ENCODE measurements at places on chromosomes 16 and 17.

DNA sequence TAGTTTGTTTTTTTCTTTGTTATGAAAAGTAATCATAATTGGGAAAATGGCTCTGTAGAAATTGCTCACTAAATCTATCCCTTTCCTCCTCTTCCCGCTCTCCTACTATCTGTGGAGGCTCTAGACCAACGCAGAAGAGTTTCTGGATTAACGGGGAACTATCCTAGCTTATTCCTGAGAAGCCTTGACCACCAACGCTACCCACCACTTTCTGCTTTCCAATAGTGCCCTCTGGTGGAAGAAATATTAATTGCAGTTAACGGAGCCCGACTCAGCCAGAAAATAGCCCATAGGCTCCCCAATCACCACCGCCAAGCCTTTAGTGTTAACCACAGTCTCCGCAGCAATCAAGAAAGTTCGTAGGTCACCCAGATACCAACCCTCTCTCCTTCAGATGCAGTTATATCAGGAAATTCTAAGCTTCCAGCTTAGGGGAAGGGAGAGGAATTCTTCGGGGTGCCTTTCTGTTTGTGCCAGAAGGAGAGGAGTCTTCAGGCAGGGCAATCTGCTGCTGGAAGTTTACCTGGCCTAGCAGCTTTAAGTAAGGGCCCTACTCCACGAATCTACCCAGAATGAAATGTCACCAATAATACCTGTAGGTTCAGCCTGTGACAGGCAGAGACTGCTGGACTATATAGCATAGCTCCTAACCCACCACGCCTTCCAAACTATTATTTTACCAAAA lies 23.0 kb upstream of the NSRP1 start:
- no peak for DNase-seq

- no peak for DNase-seq
Observed at GRCh38 chr17:17258011-17258410, 21.0 kb upstream of the FLCN start.

GRCh38 chr17:42055496-42055895 lies 5.1 kb upstream of the C17orf113 start:
- DNase-seq = no peak

GRCh38 chr17:64032081-64032480 lies 11.6 kb upstream of the ICAM2 start:
- no peak for DNase-seq

- DNase-seq = no peak
Observed at GRCh38 chr17:77438241-77439188, 297.7 kb downstream of the SEC14L1 start.

DNA sequence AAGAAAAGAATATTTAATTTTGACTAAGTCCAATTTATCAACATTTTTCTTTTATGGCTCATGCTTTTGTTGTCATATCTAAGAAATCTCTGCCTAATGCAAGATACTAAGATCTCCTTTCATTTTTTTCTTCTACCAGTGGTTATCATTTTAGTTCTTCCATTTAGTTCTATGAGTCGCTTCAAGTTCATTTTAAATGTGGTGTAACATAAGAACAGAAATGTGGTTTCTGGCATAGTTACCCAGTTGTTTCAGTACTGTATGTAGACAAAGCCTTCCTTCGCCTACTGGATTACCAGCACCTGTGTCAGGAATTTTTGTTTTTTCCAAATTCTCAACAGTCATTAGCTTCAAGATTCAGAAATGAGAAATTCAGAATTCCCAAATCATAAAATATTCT lies 175.7 kb downstream of the PARN start:
- no peak for DNase-seq

GRCh38 chr17:62805234-62805633 lies 2.9 kb downstream of the MARCHF10 start:
- DNase-seq = no peak

DNA sequence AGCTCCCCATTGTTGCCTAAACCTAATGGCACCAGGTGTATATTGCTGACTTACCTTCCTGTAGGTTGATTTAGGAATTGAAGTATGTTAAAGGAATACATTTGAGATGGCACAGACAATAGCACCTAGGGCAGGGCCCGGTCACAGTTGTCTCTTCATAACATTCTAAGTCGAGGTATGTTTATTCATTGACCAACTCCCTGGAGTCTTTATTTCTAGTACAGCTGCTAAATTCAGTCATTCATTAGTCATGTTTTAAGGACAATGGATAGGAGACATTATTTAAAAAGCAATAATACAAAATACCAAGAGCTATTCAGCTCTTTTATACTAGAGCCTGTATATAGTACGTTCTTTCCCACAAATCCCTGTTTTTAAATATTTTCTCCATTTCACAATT lies 369.5 kb upstream of the HSBP1 start:
- no peak for DNase-seq

DNA sequence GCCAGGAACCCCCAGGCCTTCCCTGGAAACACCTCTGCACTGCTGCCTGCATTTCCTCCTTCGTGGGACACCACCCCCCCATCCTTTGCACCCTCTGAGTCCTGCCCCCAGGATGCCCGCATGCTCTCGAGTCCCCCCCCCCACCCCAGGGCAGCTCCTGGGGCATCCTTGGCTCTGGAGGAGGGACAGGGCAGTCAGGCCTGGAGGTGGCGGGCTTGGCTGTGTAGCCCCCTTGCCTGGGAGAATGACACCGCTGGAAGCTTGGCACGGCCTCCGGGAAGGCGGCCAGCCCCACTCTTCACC lies 98.9 kb upstream of the GSE1 start:
- DNase-seq = peak; percentile 29

DNA sequence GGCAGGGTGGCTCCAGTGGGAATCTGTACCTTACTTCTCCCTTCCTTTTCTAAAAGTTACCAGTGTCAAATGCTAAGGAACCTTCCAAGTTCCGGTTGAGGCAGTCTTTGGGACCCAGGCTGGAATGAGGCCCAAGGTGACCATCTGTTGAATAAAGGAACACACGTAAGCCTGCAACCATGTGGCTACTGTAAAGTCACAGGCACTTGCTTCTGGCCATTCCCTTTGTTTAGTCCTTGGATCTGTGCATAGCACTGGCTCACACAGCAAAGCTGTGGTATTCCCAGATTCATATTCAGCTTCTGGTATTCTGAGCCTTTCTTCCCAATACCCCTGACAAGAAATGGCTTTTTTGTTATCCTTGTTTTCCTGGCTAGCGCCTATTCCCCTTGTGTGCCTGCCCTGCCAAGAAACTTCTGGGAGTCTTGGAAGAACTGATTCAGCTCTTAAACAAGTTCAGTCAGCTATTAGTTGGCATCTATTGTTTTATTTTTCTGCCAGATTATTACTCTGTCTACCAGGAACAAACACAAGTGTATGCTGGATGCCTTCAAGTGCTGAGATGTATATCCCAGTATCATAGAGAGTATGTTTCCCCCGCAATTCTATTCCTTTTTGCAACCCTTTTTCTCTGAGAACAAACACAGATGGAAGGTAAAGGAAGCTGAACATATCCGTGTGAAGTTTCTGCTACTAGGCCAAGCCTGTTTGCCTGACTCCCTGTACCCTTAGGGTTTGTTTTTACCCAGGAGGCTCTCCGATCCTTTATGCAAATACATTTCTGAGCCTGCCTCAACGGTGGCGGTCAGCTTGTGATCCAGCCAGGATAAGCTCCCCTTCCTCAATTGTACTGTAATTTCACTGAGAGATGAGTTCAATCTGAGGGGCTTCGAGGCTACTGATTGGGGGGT lies 13.2 kb downstream of the TMEM238L start:
- no peak for DNase-seq

- DNase-seq = no peak
Observed at GRCh38 chr17:2894782-2895181, 98.5 kb downstream of the RAP1GAP2 start.

GRCh38 chr17:40484285-40484972 lies 17.0 kb downstream of the TNS4 start:
- no peak for DNase-seq

GRCh38 chr16:1008085-1008484 lies 26.5 kb downstream of the SOX8 start:
- no peak for DNase-seq

DNA sequence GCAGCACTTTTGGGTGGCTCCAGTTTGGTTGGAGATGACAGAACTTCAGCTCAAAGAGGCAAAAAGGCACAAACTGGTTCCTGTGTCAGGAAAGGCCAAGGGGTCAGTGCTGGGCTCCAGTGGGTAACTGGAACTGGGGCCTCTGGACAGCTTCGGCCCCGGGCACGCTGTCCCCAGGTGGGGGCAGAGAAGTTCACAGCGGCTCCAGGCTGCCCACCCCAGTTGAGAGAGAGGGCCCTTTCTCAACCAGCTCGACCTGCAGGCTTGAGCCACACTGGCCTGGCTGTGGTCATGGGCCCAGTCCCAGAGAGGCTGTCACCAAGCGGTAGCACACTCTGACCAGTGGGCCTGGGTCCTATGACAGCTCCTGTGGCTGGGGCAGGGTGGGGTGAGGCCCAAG lies 24.5 kb downstream of the ADCY7 start:
- DNase-seq = no peak

- DNase-seq = no peak
Observed at GRCh38 chr17:61395983-61396585, 3.6 kb upstream of the TBX2 start.

- no peak for DNase-seq
Observed at GRCh38 chr16:50814541-50814940, 72.7 kb downstream of the CYLD start.

- no peak for DNase-seq
Observed at GRCh38 chr16:30949650-30950515, 1.0 kb downstream of the ORAI3 start.

GRCh38 chr16:11001611-11002010 lies 57.2 kb downstream of the CLEC16A start:
- no peak for DNase-seq

DNA sequence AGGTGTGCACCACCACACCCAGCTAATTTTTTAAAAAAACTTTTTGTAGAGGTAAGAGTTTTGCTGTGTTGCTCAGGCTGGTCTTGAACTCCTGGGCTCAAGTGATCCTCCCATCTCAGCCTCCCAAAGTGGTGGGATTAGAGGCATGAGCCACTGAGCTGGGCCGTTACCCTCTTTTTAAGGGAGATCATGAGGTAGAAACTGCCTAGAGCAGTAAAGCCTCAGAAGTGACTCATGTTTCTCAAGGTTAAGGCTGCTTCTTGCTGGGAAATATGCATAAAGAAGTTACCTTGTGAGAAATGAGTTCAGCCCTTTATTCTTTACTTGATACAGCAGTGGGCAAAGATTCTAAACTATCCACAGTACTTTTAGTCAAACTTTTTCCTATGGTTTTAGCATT lies 38.2 kb downstream of the GRB2 start:
- no peak for DNase-seq

- no peak for DNase-seq
Observed at GRCh38 chr17:50523208-50523607, 9.3 kb upstream of the EPN3 start.

DNA sequence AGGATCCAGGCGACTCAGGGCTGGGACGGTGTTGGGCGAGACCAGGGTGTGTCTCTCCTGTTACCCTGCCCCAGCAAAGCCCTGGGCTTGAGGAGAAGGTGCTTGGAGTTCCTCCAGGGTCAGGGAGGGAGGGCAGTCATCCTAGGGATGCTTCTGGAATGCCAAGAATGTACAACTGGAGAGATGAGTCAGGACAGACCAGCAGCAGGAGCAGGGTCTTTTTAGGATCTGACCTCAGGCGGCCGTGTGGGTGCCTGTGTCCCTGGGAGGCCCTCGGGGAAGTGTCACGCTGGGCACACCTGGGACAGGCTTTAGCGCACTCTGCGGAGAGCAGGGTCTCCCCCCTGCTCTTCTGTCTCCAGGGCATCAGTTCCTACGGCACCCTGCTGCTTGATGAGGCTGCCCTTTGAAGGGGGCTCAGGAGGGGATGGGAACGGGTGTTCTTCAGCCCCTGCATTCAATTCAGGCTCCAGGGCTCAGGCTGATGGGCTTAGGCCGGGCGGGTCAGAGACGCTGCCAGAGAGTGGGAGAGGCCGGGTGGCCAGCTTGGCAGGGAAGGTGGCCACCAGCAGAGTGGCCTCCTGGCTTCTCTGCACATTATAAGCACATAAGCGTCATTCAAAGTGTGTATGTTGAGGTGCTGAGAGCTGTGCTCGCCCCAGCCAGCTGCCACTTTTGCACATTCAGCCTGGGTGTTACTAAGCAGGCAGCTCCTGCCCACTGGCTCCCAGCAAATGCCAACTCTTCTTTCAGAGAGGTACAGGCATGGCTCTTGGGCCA lies 8.4 kb upstream of the MTSS2 start:
- DNase-seq = no peak

GRCh38 chr17:8753976-8754440 lies 4.3 kb downstream of the SPDYE4 start:
- DNase-seq = no peak

DNA sequence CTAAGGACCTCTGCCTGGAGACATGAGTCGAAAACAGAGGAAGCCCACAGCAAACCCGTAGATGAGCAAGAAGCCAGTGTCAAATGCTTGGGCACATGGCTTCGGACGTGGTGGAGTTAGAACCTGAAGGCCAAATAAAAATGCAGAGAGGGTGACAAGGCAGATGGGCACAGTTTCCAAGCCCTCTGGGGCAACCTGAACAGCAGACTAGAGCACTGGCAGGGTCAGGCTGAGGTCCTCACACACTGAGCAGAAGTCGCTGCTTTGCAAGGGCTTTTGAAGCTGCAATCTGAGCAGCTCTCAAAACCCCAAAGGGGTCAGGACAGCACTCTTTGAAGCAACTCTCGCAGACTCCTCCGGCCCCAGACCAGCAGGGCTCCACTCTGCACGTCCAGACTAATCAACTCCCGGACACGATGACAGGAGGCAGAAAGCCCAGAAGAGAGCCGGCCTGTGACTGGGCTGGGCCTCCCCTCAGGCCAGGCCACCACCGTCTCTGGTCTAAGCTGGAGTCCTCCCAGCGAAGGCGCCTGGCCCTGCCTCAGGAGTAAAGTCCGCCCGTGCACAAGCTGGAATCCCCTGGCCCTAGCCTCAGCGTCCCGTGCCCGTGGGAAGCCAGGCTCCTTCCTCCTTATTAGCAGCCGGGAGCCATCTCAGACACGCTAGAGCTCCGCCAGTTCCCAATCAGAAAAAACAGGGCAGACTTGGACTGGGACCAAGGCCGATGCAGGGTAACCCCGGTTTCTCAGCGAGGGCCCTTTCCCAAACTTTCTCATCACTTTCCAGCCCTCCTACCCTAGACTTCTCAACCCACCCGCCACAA lies 924 bp downstream of the SMARCD2 start:
- peak; percentile 58 for DNase-seq

- no peak for DNase-seq
Observed at GRCh38 chr17:74008196-74008595, 195.3 kb upstream of the RPL38 start.

DNA sequence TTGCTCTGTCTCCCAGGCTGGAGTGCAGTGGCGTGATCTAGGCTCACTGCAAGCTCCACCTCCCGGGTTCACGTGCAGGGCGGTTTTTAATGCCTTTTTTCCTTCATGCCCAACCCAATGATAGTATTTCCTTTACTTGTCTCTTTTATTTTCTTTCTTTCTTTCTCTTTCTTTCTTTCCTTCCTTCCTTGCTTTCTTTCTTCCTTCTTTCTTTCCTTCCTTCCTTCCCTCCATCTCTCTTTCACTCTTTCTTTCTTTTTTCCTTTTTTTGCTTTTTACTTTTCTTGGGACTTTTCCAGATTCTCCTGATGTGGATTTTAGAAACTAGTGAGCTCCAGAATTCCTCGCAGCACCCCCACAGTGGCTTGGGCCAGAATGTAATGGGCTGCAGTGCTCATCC lies 3.1 kb downstream of the MYH3 start:
- no peak for DNase-seq

GRCh38 chr17:78559749-78560368 lies 17.3 kb downstream of the DNAH17 start:
- DNase-seq = no peak

GRCh38 chr16:2691491-2692248 lies 9.3 kb downstream of the KCTD5 start:
- no peak for DNase-seq
